Activated CD4-positive, alpha-beta T cell treated with anti-CD3 and anti-CD28 coated beads for 24 hours (primary cell): ENCODE measurements at places on chromosomes 5 and 9.

GRCh38 chr5:93126634-93127033 is 454.4 kb downstream of the NR2F1-AS1 start:
- no peak for DNase-seq

DNA sequence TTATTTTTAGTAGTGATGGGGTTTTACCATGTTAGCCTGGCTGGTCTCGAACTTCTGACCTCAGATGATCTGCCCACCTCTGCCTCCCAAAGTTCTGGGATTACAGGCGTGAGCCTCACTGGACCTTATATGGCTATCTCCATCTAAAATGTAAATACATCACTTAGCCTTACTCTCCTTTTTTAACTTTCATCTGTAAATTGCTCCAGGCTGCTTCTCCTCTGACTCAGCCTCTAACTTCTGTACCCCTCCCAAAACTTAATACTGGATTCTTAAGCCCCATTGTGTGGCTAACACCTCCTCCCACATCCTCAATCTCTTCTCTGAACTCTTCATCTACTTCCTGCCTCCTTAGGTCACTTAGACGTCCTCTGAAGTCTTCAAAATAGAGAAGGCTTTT is 4.0 kb downstream of the SNX30 start:
- DNase-seq: peak; percentile 2

DNA sequence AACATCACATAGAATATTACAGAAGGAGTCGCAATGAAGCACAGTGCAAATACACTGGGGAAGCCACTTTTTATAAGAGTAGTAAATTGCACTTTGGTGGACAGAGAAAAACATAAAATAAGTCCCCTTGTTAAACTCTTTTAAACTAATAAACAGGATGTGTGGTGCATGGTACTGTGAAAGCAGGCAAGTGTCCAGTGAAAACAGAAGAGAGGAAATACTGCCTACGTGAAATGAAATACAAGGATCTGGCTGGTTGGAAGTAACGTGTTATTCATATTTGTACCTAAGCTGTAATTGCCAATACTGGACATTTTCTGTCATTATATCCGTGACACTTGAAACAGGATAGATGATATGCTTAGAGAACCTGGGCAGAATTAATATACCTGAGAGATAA is 191.9 kb upstream of the SLC27A6 start:
- DNase-seq: no peak

- DNase-seq: no peak
Observed at GRCh38 chr9:94482110-94482509, 72.8 kb upstream of the PCAT7 start.

GRCh38 chr9:78371981-78372380 is 75.1 kb downstream of the PSAT1 start:
- no peak for DNase-seq

DNA sequence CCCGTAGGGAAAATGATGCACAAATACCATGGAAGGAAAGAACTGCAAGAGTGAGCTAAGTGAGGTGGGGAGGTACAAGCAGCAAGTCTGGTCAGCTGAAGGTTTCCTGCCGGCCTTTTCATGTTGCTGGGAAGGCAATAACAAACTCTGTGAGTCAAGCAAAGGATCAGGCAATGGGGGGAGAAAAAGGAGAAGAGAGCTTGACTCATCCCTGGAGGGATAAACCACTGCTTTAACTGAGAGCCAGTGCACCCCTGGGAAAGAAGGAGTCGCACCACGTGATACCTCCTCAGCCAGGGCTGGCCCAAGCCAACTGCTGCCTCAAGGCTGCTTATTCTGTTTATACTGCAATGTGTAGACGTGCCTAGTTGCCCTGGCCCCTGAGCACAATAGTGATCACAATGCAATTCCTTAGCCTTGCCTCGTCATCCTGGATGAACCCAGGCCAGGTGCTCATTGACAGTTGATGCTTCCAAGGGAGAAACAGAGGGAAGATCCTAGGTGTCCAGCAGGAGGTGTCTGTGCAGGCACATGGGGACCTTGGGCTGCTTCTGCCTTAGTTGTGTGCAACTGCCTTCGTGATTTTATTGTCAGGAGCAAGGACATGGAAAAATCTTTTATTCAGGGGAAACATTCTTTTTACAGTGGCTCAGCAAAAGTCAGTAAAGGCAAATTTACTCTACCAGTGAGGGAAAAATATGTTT is 203.0 kb upstream of the TUT7 start:
- no peak for DNase-seq

DNA sequence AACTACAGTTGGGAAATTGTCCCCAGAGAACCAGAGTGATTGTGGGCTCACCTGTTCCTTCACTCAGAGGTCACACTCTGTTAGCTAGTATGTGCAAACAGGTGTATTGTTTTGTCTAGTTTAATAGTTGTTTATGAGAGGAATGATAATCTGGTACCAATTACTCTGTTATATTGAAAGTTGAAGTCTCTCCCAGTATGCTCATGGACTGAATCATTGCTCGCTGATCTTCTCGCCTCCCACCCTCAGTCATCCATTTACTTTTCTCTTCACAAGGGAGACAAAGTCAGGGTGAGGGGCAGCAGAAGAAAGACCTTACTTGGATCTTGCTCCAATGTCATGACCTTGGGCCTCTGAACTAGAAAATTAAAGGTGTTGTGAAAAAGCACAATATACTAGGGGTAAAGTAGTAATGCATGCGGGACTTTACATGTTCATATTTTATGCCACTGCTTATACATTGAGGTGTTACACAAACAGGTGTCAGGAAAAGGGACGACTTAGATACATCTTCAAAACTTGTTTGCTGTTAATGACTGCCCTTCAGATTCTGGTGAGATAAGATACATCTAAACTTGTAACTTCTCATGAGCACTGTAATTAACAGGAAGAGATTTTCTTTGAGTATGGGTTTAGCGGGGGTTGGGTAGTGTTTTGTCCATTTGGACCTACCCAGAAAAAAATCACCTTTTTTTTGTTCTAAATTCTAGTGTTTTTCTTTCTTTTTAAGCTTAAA is 36.9 kb downstream of the LNPEP start:
- no peak for DNase-seq

GRCh38 chr9:2043243-2043642 is 28.1 kb downstream of the SMARCA2 start:
- DNase-seq: no peak

GRCh38 chr5:146671561-146672295 is 155.7 kb upstream of the GPR151 start:
- no peak for DNase-seq

GRCh38 chr9:1658661-1659362 is 356.3 kb upstream of the SMARCA2 start:
- DNase-seq: no peak

- no peak for DNase-seq
Observed at GRCh38 chr9:128439273-128439672, 16.5 kb upstream of the ODF2 start.

DNA sequence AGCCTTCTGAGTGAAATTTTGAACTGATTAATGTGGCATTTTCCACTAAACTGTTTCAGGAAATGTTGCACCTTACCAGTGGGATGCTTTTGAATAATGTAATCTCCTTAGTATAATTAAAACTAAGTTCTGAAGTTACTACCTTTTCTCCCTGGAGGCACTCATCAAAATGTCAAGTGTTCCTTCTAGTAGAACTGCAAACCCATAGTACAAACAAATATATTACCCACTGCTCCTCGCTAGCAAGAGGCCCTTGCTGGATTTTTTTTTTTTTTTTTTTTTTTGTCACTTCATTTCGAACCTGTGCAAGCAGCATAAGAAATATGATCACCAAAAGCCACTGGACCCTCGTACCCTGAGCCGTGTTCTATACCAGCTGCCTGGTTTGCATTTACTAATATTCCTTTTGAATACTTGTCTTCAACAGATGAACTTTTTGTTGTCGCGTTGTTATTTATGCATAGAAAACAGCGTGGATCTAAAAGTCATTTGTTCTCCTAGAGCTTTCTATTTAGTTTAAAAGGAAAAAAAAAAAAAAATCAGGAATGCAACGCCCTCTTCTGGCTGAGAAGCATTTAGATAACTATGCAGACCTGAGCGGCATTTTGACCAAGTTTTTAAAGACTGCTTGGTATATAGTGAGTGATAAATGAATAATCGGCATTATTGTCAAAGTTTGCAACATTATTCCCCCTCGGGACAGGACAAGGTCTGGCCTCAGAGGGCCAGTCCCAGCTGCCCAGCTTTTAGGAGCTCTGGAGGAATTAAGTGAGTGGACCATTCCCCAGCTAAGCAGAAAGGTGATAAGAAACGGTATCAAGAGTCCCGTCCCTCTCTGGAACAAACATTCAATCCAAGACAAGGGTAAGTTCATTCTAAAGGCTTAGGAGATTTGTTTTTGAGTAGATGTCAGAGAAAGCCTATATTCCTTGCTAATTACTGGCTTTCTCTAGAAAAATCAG is 162.5 kb upstream of the KIF2A start:
- DNase-seq: no peak

DNA sequence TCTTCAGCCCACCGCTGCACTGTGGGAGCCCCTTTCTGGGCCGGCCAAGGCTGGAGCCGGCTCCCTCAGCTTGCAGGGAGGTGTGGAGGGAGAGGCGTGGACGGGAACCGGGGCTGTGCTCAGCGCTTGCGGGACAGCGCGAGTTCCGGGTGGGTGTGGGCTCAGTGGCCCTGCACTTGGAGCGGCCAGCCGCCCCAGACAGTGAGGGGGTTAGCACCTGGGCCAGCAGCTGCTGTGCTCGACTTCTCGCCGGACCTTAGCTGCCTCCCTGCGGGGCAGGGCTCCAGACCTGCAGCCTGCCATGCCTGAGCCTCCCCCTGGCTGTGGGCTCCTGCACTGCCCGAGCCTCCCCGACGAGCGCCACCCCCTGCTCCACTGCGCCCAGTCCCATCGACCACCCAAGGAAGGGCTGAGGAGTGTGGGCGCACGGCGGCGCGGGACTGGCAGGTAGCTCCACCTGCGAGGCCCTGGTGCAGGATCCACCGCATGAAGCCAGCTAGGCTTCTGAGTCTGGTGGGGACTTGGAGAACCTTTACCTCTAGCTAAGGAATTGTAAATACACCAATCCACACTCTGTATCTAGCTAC is 92.9 kb upstream of the MAST4 start:
- DNase-seq: no peak

- DNase-seq: no peak
Observed at GRCh38 chr9:7174884-7175283, 417.1 kb downstream of the KDM4C start.

- no peak for DNase-seq
Observed at GRCh38 chr5:1020452-1020961, 11.9 kb downstream of the NKD2 start.

- no peak for DNase-seq
Observed at GRCh38 chr5:81726297-81726696, 24.6 kb downstream of the SSBP2 start.
